ENCODE measurements at places on chromosomes 5 and 9. TPM values are rescaled to one million over a fixed set of nuclear protein-coding genes. Genes with fewer than 3 reads are reported as not detected.

The SLC36A2 gene
- not detected for total RNA-seq

The GABBR2 gene
- total RNA-seq, result not detected

The ABO gene
- total RNA-seq, result not detected

The ORM2 gene
- not detected for total RNA-seq

The MSMP gene
- total RNA-seq, result not detected

The OR1Q1 gene
- total RNA-seq, result 0.08 TPM

The TLE1 gene
- 21.5 TPM for total RNA-seq

The PCDHGA3 gene
- 0.23 TPM for total RNA-seq

The LCN15 gene
- total RNA-seq, result not detected

The ANXA1 gene
- total RNA-seq, result 622 TPM

The NEURL1B gene
- 1.1 TPM for total RNA-seq

The TMEM252 gene
- total RNA-seq, result not detected

The NFIB gene
- total RNA-seq, result 24.0 TPM

The CARD6 gene
- total RNA-seq, result 11.7 TPM

The TDRD7 gene
- total RNA-seq, result 4.4 TPM

The SLC27A4 gene
- total RNA-seq, result 11.2 TPM

The CENPK gene
- 5.5 TPM for total RNA-seq

The SERINC5 gene
- total RNA-seq, result 12.9 TPM

The PTGES gene
- total RNA-seq, result 30.0 TPM

The ORM1 gene
- not detected for total RNA-seq

The TSTD2 gene
- 16.2 TPM for total RNA-seq

The IFNA13 gene
- total RNA-seq, result not detected

The ATP10B gene
- total RNA-seq, result not detected

The S100Z gene
- total RNA-seq, result not detected

The ASS1 gene
- total RNA-seq, result 359 TPM

The NSD1 gene
- total RNA-seq, result 25.9 TPM

The SOHLH1 gene
- not detected for total RNA-seq

The PCDHGA11 gene
- total RNA-seq, result 4.7 TPM

The SNAPC4 gene
- total RNA-seq, result 2.7 TPM

The COX7C gene
- total RNA-seq, result 278 TPM

The ARID3C gene
- 0.08 TPM for total RNA-seq

The ARHGAP26 gene
- 19.4 TPM for total RNA-seq

The ZFP2 gene
- 0.60 TPM for total RNA-seq

The SOWAHA gene
- total RNA-seq, result not detected

The GPX8 gene
- total RNA-seq, result 81.6 TPM

The LAMC3 gene
- total RNA-seq, result 0.30 TPM

The TRIM36 gene
- total RNA-seq, result 0.12 TPM

The PCDHGA7 gene
- total RNA-seq, result 2.8 TPM

The KIF4B gene
- total RNA-seq, result not detected

The RFX3 gene
- 2.0 TPM for total RNA-seq

The DDX4 gene
- not detected for total RNA-seq

The GNAQ gene
- 26.5 TPM for total RNA-seq

The ANKRD33B gene
- 3.1 TPM for total RNA-seq

The OLFM1 gene
- 0.15 TPM for total RNA-seq

The DIPK1B gene
- 1.1 TPM for total RNA-seq

The DRD1 gene
- 0.70 TPM for total RNA-seq

The PCDHB6 gene
- 0.08 TPM for total RNA-seq
